GM23338 (cell line): ENCODE measurements at places on chromosomes 3 and 15. TPM values are rescaled to one million over a fixed set of nuclear protein-coding genes. Genes with fewer than 3 reads are reported as not detected.

Gene TM6SF1
- total RNA-seq = 0.80 and 1.8 TPM in 2 replicates

Gene PRSS50
- 1.4 and 1.5 TPM in 2 replicates for total RNA-seq

Gene LRRC31
- total RNA-seq = not detected in 2 replicates

Gene PPP1R14D
- total RNA-seq = not detected in 2 replicates

Gene STRIT1
- 1.6 TPM in 1 of 2 replicates, not detected in the other for total RNA-seq

DNA sequence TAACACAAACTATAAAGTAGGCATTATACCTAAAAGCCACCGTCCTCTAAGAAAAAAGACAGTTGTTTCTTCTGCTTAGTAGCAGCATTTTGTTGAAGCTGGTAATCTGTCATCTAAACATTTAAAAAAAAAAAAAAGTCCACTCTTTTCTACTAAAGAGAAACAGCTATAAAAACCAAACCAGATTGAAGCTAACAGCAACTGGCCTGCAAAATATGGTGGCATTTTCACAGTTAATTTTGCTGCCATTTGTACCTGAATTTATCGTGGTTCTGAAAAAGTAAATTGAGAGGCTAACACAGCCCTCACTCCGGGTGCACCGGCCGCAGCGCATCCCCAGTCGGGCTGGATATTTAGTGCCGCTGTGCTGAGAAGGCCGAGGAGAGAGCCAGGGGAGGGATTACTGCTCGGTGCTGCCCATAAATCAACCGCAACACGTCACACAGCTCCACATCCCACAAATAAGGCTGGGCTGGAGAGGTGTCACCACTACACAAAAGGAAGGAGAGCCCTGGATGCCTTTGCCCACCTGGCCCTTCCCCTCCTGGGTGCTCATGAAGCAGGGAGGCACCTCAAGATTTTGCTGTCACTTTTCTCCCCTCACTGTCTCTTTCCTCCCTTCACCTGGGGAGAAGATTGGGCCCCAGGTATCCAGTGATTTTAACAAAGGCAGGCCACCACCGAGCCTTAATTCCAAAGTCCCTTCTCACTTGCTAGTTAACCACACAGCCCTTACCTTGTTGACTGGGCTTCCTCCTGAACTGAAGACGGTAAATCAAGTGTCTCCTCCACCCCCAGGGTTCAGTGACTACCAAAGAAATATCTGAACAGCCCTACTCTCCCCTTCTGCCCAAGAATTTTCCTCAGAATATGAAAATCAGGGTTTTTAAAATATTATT lies 44.4 kb downstream of the MECOM start:
- DNase-seq = no peak
- H3K4me1 ChIP-seq = peaks cover 12% of the 10 kb centered on the region
- no peaks in the 10 kb centered on the region for H3K27me3 ChIP-seq
- H3K4me3 ChIP-seq = no peak overlapping the region
- H3K36me3 ChIP-seq = no peaks in the 10 kb centered on the region

- H3K27me3 ChIP-seq = no peaks in the 10 kb centered on the region
- H3K36me3 ChIP-seq = no peaks in the 10 kb centered on the region
- H3K27ac ChIP-seq = no peak overlapping the region
- H3K4me1 ChIP-seq = no peaks in the 10 kb centered on the region
- no peak for DNase-seq
Observed at GRCh38 chr15:77695961-77696582, 63.4 kb upstream of the LINGO1 start.

DNA sequence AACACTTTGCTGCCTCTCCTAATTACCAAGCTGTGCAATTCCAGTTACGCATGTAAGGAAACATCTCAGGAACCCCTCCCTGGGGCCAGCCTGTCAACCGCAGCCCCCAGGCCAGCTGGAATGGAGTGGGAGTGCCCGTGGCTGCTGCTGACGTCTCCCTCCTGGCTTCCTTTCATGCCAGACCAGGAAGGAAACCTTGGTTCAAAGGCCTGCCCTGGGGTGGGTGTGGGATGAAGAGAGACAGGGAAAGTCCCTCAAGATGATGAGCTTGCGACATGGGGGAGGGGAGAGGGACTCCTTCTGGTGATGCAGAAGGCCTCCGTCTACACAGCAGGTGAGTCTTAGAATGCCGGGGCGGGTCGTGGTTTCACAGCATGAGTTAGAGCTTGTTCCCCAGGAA lies 11.4 kb upstream of the CYP11A1 start:
- no peak overlapping the region for H3K27ac ChIP-seq
- no peaks in the 10 kb centered on the region for H3K27me3 ChIP-seq
- peaks cover 5% of the 10 kb centered on the region; the same call in 1 of the 2 replicates for H3K4me1 ChIP-seq
- no peaks in the 10 kb centered on the region for H3K36me3 ChIP-seq
- no peak overlapping the region for H3K4me3 ChIP-seq

- no peaks in the 10 kb centered on the region for H3K36me3 ChIP-seq
- peak; percentile 96 for DNase-seq
- H3K4me3 ChIP-seq = peak within 1 kb of the TSS; percentile 72
- peaks cover 10% of the 10 kb centered on the region; the same call in 1 of the 2 replicates for H3K4me1 ChIP-seq
Observed at GRCh38 chr15:42490671-42491538, at the start of gene ZNF106. Gene ZNF106, minus strand, starts transcription at chr15:42491141. Its CDS starts 18,852 bp downstream, at chr15:42472289.

DNA sequence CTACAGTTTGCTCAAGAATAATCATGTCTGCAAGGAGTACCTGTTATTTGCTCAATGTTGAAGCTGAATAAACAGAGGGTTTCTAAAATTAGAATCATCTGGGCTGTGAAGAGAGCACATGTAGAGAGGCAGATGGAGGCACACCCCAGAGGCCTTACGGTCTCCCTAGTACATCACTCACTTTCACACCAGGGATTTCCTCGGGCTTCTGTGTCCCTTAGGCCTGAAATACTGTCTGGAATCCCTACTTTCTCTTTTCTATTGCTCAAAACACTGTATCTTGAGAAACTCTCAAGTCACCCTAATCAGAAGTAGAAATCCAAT lies 473.7 kb upstream of the ROBO2 start:
- H3K36me3 ChIP-seq = no peaks in the 10 kb centered on the region
- no peaks in the 10 kb centered on the region for H3K27me3 ChIP-seq
- H3K4me1 ChIP-seq = peaks cover 16% of the 10 kb centered on the region

DNA sequence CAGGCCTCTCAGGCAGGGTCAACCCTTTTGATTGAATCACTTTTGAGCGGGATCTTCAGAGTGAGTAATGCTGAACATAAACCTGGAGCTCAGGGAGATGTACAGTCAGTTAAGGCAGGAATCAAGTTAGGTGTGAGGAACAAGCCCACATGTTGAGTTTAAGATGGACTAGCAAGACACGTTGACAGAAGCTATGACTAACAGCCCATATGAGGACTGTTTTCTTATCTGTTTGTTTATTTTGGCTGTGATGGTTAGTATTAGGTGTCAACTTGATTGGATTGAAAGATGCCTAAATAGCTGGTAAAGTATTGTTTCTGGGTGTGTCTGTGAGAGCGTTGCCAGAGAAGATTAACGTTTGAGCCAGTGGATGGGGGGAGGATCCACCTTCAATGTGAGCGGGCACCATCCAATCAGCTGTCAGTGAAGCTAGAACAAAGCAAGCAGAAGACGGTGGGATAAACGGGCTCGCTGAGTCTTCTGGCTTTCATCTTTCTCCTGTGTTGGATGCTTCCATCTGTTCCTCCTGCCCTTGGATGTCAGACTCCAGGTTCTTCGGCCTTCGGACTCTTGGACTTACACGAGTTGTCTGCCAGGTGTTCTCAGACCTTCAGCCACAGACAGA lies 232.3 kb upstream of the STAC start:
- H3K27ac ChIP-seq = no peak overlapping the region
- no peak for DNase-seq
- H3K4me3 ChIP-seq = no peak overlapping the region

DNA sequence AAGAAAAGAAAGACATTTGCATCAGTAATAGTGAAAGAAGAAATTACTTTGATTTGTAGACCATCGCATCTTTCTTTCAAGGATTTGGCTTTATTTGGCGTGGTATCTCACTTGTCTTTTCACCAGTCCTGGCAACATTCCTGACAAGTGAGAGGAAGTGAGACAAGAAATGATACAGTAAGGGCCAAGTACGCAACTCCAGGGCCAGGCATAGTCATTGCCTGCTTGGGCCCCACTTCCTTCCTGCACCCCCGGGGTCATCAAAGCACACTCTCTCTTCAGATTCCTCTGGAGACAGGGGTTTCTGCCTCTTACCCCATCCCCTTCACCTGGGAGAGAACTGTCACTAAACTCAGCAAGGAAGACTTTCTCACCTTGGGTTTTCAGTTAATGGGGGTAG lies 55.1 kb downstream of the CD47 start:
- H3K27ac ChIP-seq = no peak overlapping the region
- no peak overlapping the region for H3K4me3 ChIP-seq
- no peaks in the 10 kb centered on the region for H3K4me1 ChIP-seq
- no peaks in the 10 kb centered on the region for H3K36me3 ChIP-seq

DNA sequence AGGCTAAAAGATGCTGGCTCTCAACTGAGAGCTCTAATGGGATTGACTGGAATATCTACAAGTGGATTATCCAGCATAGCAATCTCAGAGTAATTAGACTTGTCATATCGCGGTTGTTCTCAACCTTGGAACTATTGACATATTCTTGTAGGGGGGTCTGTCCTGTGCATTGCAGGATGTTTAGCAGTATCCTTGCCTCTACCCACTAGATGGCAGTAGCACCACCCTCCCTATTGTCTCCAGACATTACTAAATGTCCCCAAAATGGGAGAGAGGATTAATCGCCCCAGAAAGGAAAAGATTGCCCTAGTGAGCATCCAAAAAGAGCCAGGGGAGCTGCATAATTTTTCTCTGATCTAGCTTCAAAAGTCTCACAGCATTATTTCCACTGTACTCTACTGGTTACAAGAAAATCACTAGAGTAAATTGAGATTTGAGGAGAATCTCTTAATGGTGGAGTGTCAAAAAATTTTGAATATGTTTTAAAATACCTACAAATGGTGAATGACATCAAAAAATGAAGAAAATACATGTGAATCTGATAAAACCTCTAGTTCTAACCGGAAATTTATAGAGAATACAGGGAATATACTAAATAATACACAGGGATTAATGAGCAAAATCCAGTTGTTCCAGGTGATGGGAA lies 388.2 kb upstream of the AGTR1 start:
- no peak overlapping the region for H3K27ac ChIP-seq
- DNase-seq = peak; percentile 79
- no peaks in the 10 kb centered on the region for H3K4me1 ChIP-seq
- H3K27me3 ChIP-seq = no peaks in the 10 kb centered on the region
- no peaks in the 10 kb centered on the region for H3K36me3 ChIP-seq

GRCh38 chr15:67948215-67948614 lies 105.9 kb upstream of the PIAS1 start:
- H3K4me1 ChIP-seq = peaks cover 10% of the 10 kb centered on the region
- no peak for DNase-seq
- no peak overlapping the region for H3K27ac ChIP-seq
- no peaks in the 10 kb centered on the region; the same call in 1 of the 2 replicates for H3K36me3 ChIP-seq
- H3K4me3 ChIP-seq = no peak overlapping the region

DNA sequence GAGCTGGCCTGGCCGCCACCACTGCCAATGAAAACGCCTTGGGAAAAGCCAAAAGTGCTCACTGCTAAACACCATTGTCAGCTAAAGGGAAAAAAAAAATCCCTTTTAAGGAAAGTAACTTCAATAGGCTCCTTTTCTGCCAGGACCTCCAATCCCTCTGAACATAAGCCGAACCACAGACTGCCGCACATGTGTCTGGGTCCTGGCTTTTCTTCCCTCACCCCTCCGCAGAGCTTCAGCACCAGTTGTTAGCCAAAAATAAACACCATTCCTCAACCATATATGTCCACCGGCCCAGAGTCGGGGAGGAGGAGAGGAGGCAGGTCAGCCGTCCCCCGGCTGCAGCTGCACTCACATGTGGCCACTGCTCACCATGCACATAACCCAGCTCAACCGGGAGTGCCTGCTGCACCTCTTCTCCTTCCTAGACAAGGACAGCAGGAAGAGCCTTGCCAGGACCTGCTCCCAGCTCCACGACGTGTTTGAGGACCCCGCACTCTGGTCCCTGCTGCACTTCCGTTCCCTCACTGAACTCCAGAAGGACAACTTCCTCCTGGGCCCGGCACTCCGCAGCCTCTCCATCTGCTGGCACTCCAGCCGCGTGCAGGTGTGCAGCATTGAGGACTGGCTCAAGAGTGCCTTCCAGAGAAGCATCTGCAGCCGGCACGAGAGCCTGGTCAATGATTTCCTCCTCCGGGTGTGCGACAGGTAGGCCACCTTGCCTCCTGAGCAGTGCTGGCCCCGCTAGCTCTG lies at the start of gene FBXL22:
TSS of gene FBXL22 (plus strand) at position 350 of the 753 bp plus-strand sequence. CDS start at position 356, 6 bp downstream.
- H3K27ac ChIP-seq = no peak within 1 kb of the TSS
- peaks cover 24% of the 10 kb centered on the region for H3K4me1 ChIP-seq
- DNase-seq = peak; percentile 24
- H3K27me3 ChIP-seq = peaks cover 29% of the 10 kb centered on the region

DNA sequence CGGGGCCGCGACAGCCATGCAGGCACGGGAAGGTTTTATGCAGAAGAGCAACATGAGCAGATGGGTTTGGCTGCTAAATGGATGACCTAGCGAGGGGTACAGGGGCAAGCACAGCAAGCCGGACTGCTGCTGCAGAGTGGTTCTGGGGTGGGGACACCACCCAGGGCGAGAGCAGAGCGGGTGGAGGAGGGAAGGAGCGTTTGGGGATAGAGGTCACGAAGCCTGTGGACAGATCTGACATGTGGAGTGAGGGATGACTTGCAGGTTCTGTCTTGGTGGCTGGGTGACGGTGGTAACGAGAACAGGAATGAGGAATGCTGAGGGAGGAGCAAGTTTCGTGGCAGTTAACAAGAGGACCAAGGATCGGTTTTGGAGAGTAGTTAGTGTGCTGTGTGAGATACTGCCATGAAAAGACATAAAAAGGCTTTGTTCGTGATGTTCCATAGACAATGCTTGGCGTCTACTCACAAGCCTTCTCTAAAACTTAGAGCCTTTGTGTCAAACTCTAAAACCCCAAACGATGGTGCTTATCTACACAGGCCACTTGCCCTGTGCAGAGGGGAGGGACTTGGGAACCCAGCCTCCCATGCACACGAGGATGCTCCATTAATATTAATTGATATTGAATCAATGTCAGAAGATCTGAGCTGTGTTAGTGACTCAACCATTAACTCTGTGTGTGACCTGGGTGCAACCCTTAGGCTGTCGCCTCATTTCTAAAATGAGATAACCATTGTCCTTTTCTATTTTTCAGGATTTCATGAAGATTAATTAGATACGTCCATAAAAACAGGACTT lies 132.7 kb upstream of the SLC2A2 start:
- no peaks in the 10 kb centered on the region for H3K4me1 ChIP-seq
- no peak overlapping the region for H3K4me3 ChIP-seq
- no peaks in the 10 kb centered on the region for H3K27me3 ChIP-seq
- DNase-seq = no peak

GRCh38 chr15:61828008-61828407 lies 232.2 kb downstream of the VPS13C start:
- H3K27ac ChIP-seq = no peak overlapping the region
- H3K4me1 ChIP-seq = no peaks in the 10 kb centered on the region
- no peaks in the 10 kb centered on the region for H3K36me3 ChIP-seq
- no peak overlapping the region for H3K4me3 ChIP-seq
